ENCODE measurements at places on chromosomes 2 and 18. TPM values are rescaled to one million over a fixed set of nuclear protein-coding genes. Genes with fewer than 3 reads are reported as not detected.

GRCh38 chr18:35458677-35459441 is 38.9 kb downstream of the INO80C start:
- no peak overlapping the region for H3K27ac ChIP-seq
- H3K4me3 ChIP-seq: no peak overlapping the region
- H3K27me3 ChIP-seq: no peaks in the 10 kb centered on the region
- DNase-seq: peak; percentile 62
- H3K4me1 ChIP-seq: peaks cover 14% of the 10 kb centered on the region

The TSN gene
- total RNA-seq: 72.6 TPM

DNA sequence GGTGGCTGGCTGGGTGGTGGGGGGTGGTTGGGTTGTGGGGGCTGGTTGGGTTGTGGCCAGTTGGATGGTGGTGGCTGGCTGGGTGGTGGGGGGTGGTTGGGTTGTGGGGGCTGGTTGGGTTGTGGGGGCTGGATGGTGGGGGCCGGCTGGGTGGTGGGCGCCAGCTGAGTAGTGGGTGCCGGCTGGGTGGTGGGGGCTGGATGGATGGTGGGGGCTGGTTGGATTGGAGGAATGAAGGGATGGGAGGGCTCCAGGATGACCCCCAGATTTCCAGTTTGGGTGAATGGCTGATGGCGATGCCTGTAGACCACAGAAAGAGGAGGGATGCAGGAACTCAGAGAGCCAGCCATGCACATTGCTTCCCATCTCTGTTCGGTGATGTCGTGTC is 26.8 kb upstream of the GPR17 start:
- peaks cover 21% of the 10 kb centered on the region for H3K27me3 ChIP-seq
- no peak for DNase-seq
- no peaks in the 10 kb centered on the region for H3K36me3 ChIP-seq
- H3K4me1 ChIP-seq: peaks cover 4% of the 10 kb centered on the region
- no peak overlapping the region for H3K27ac ChIP-seq

- H3K4me1 ChIP-seq: no peaks in the 10 kb centered on the region
- H3K27me3 ChIP-seq: peaks cover 5% of the 10 kb centered on the region
- no peak overlapping the region for H3K27ac ChIP-seq
- no peak for DNase-seq
- H3K4me3 ChIP-seq: no peak overlapping the region
Observed at GRCh38 chr2:128455721-128456050, 137.0 kb upstream of the HS6ST1 start.

DNA sequence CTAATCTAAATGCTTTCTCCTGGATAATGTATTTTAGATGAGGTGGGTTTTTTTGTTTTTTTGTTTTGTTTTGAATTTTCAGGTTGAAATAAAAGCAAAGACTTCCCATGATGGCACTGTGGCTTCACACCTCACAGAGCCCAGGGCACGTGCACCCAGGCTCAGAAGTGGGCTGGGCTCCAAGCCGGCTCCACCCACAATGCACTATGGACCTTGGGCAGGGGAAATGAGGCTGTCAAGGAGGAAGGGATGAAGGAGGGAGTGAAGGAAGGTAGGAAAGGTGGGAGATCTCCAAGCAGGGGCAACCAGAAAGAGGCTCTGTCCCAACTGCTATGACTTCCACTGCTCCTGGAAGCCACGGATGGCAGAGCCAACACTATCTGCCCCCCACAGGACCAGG is 60.4 kb downstream of the BIN1 start:
- H3K4me3 ChIP-seq: no peak overlapping the region
- peaks cover 2% of the 10 kb centered on the region for H3K4me1 ChIP-seq
- H3K27ac ChIP-seq: peak overlapping the region; percentile 26
- H3K36me3 ChIP-seq: peaks cover 10% of the 10 kb centered on the region
- H3K27me3 ChIP-seq: no peaks in the 10 kb centered on the region
- DNase-seq: no peak

GRCh38 chr2:59383473-59383872 is 1142.3 kb upstream of the FANCL start:
- no peak overlapping the region for H3K27ac ChIP-seq
- no peak for DNase-seq
- no peaks in the 10 kb centered on the region for H3K4me1 ChIP-seq
- H3K36me3 ChIP-seq: no peaks in the 10 kb centered on the region
- no peak overlapping the region for H3K4me3 ChIP-seq

- no peaks in the 10 kb centered on the region for H3K27me3 ChIP-seq
- DNase-seq: peak; percentile 70
- peak overlapping the region; percentile 82 for H3K4me3 ChIP-seq
- H3K36me3 ChIP-seq: peaks cover 35% of the 10 kb centered on the region
- H3K4me1 ChIP-seq: peaks cover 56% of the 10 kb centered on the region
Observed at GRCh38 chr2:143132355-143132754, 3.1 kb downstream of the ARHGAP15 start.

DNA sequence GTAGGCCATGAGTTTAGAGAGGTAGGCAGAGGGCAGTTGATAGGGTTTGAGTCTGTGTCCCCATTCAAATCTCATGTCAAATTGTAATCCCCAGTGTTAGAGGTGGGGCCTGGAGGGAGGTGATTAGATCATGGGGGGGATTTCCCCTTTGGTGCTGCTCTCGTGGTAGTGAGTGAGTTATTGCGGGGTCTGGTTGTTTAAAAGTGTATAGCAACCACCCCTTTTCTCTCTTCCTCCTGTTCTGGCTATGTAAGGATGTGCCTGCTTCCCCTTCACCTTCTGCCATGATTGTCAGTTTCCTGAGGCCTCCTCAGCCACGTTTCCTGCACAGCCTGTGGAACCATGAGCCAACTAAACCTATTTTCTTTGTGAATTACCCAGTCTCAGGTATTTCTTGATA is 25.5 kb downstream of the MARCHF4 start:
- no peak overlapping the region for H3K4me3 ChIP-seq
- peaks cover 7% of the 10 kb centered on the region for H3K27me3 ChIP-seq
- no peak overlapping the region for H3K27ac ChIP-seq
- H3K36me3 ChIP-seq: no peaks in the 10 kb centered on the region
- no peak for DNase-seq
- H3K4me1 ChIP-seq: peaks cover 42% of the 10 kb centered on the region

- H3K4me1 ChIP-seq: peaks cover 23% of the 10 kb centered on the region
- peaks cover 73% of the 10 kb centered on the region for H3K36me3 ChIP-seq
- H3K4me3 ChIP-seq: no peak overlapping the region
- H3K27me3 ChIP-seq: no peaks in the 10 kb centered on the region
Observed at GRCh38 chr2:233133239-233133638, 73.1 kb downstream of the INPP5D start.

DNA sequence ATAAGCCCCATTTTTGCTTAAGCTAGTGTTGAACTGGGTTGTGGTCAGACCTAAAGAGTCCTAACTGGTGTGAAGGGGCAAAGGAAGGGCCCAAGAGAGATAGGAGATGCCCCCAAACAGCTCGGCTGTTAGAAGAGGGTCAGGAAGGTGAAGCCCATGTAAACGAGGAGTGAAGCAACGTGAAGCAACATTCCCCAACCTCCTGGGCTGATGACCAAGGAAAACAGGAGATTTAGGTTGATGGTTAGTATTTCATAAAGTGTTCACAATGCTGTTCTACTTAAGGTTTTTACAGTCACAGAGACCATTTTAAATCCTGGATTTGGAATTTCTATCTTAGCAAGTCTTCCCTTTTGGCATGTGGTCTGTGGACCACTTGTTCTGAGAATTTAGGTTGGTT is 144.0 kb upstream of the SERPINE2 start:
- no peaks in the 10 kb centered on the region for H3K36me3 ChIP-seq
- no peak for DNase-seq
- H3K27me3 ChIP-seq: peaks cover 2% of the 10 kb centered on the region
- H3K4me3 ChIP-seq: no peak overlapping the region
- no peaks in the 10 kb centered on the region for H3K4me1 ChIP-seq

- no peak overlapping the region for H3K27ac ChIP-seq
- no peak for DNase-seq
- peaks cover 4% of the 10 kb centered on the region for H3K4me1 ChIP-seq
Observed at GRCh38 chr18:8794934-8795280, 89.6 kb downstream of the MTCL1 start.

DNA sequence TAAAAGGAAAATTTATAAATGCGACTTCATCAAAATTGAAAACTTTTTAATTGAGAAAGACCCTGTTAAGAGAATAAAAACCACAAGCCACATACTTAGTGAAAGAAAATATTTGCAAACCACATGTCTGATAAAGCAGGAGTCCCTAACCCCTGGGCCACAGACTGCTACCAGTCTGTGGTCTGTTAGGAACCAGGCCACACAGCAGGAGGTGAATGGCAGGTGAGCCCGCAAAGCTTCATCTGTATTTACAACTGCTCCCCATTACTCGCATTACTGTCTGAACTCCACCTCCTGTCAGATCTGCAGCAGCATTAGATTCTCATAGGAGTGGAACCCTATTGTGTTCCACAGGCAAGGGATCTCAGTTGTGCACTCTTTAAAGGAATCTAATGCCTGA is 95.5 kb upstream of the CRACDL start:
- peaks cover 8% of the 10 kb centered on the region for H3K4me1 ChIP-seq
- H3K36me3 ChIP-seq: no peaks in the 10 kb centered on the region
- H3K27me3 ChIP-seq: no peaks in the 10 kb centered on the region
- no peak overlapping the region for H3K4me3 ChIP-seq
- no peak overlapping the region for H3K27ac ChIP-seq
- DNase-seq: no peak

GRCh38 chr2:211328126-211328525 is 771.7 kb downstream of the CPS1 start:
- no peaks in the 10 kb centered on the region for H3K36me3 ChIP-seq
- no peak overlapping the region for H3K4me3 ChIP-seq
- H3K27me3 ChIP-seq: no peaks in the 10 kb centered on the region
- no peak for DNase-seq
- H3K27ac ChIP-seq: no peak overlapping the region

The RAMP1 gene
- total RNA-seq: 17.6 TPM

- H3K27ac ChIP-seq: no peak overlapping the region
- peaks cover 3% of the 10 kb centered on the region for H3K4me1 ChIP-seq
- H3K4me3 ChIP-seq: no peak overlapping the region
- DNase-seq: no peak
- peaks cover 2% of the 10 kb centered on the region for H3K36me3 ChIP-seq
Observed at GRCh38 chr18:49841236-49842217, 28.2 kb upstream of the ACAA2 start.

The GCG gene
- total RNA-seq: not detected

GRCh38 chr2:35946478-35946877 is 409.1 kb upstream of the CRIM1 start:
- no peak for DNase-seq
- H3K4me3 ChIP-seq: no peak overlapping the region
- H3K4me1 ChIP-seq: no peaks in the 10 kb centered on the region
- H3K36me3 ChIP-seq: no peaks in the 10 kb centered on the region

DNA sequence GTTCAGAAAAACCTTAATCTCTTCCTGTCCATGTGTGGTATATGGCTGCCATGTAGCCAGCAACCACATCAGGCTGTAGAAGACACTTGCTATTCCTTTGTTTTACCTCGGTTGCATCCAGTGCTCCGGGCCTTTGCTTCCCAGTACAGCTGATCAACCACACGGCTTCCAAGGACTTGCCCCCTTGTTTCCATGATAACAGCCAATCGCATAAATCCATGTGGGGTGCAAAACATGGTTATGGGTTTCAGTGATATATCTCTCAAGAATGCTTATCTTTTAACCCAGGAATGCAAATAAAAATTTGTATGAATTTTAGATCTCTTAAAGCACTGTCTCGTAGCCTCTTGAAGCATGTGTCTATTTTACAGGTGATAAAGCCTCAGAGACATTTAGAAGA is 118.3 kb downstream of the MGAT5 start:
- H3K4me1 ChIP-seq: peaks cover 15% of the 10 kb centered on the region
- peaks cover 17% of the 10 kb centered on the region for H3K36me3 ChIP-seq
- DNase-seq: no peak

DNA sequence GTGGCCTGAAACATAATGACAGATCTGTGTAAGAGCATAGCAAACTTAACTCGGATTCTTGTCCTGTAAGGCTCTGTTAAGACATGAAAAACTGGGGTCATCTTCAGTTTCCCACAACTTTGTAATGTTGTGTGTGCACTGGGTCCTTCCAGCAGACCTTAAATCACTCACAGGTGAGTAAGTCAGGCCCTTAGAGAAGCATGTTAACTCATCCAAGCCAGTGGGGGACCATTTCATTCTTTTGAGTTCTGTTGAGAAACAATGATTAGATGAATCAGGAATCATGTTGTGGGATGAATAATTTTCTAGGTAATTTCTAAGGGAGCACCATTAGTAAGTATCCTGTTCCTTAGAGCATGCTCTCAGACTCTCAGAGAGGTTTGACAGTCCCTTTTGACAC is 167.1 kb downstream of the ESCO1 start:
- no peak overlapping the region for H3K4me3 ChIP-seq
- H3K27me3 ChIP-seq: no peaks in the 10 kb centered on the region
- no peaks in the 10 kb centered on the region for H3K36me3 ChIP-seq

GRCh38 chr2:1539441-1539840 is 126.2 kb downstream of the TPO start:
- H3K4me3 ChIP-seq: no peak overlapping the region
- no peaks in the 10 kb centered on the region for H3K27me3 ChIP-seq
- no peaks in the 10 kb centered on the region for H3K36me3 ChIP-seq
- H3K27ac ChIP-seq: no peak overlapping the region

DNA sequence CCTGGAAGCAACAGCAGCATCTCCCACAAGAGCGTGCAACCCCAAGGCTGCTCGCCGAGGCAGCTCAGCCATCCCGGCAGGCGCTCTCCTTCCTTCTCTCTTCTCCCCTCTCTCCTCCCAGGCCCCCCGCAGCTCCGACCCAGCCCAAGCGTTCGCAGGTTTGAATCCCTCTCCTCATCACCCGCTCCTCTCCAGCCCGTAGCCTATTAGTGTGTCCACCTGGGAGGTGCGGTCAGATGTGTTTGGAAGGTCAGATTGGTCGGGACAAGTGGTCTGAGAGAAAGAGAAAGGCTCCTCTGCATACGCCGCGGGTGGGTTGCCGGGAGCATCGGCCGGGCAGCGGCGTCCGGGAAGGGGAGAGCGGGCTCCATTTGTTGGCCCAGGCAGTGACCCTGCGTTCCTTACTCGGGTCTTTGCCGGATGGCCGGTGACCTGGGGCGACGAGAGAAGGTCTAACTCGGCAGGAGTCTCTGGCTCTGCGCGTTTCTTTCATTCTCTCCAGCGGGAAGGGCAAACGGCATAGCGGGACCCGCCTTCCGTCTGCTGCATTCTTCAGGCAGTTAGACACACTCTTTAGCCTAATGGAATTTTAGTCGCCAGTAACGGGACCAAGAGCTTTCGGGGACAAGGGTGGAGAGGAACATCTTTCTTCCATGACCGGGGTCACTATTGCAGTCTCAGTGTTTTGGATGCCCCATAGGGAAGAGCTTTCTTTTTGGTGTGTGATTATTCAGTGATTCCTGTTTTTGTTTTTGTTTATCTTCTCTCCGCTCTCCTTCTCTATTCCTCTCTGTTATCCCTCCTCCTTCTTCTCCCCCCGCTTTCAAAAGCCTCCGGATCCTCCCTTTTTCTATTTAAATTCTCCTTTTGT is 1.1 kb upstream of the TMEFF2 start:
- peaks cover 15% of the 10 kb centered on the region for H3K4me1 ChIP-seq
- DNase-seq: peak; percentile 60
- peaks cover 72% of the 10 kb centered on the region for H3K27me3 ChIP-seq
- peak overlapping the region; percentile 83 for H3K4me3 ChIP-seq
- H3K36me3 ChIP-seq: no peaks in the 10 kb centered on the region
- H3K27ac ChIP-seq: no peak overlapping the region

The IL1B gene
- 0.33 TPM for total RNA-seq

The SFTPB gene
- total RNA-seq: not detected

The BOK gene
- total RNA-seq: 0.17 TPM

- H3K36me3 ChIP-seq: no peaks in the 10 kb centered on the region
- no peaks in the 10 kb centered on the region for H3K4me1 ChIP-seq
- H3K4me3 ChIP-seq: no peak overlapping the region
- H3K27me3 ChIP-seq: peaks cover 6% of the 10 kb centered on the region
- no peak for DNase-seq
- H3K27ac ChIP-seq: no peak overlapping the region
Observed at GRCh38 chr2:128405467-128405900, 86.8 kb upstream of the HS6ST1 start.

The MEIS1 gene
- total RNA-seq: not detected
